DND-41 (cell line): ENCODE measurements at places on chromosomes 12 and 14.

- H3K27ac ChIP-seq: no peak overlapping the region
- no peaks in the 10 kb centered on the region for H3K27me3 ChIP-seq
- DNase-seq: no peak
- H3K36me3 ChIP-seq: no peaks in the 10 kb centered on the region
- H3K4me1 ChIP-seq: no peaks in the 10 kb centered on the region
- H3K4me3 ChIP-seq: no peak overlapping the region
Observed at GRCh38 chr12:30025317-30025716, 241.6 kb upstream of the TMTC1 start.

DNA sequence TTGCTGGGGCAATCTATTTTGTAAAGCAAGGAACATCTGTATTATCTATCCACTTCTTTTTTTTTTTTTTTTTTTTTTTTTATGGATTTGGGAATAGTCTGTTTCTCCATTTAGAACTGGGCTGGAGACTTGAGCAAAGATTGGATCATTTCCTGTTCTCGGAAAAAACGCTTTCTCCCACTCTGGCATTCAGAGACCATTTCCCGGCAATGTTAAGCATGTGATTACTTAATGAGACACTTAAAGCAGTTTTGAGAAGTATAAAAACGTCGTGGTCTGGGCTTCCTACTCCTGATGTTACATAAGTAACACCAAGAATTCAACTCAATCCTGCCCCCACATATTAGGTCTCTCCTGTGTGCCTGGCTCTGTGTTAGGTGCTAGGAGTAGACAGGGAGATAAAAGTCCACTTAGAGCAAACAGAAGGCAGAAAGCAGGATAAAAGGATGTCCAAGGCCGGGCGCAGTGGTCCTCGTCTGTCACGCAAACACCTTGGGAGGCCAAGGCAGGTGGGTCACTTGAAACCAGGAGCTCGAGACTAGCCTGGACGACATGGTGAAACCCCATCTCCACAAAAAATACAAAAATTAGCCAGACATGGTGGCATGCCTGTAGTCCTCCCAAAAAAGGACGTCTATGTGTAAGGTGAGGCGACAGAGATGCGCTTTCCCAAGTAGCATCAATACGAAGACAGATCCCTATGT, 152.1 kb upstream of the GSC start:
- DNase-seq: no peak
- no peaks in the 10 kb centered on the region for H3K27me3 ChIP-seq
- H3K36me3 ChIP-seq: no peaks in the 10 kb centered on the region
- H3K4me1 ChIP-seq: peaks cover 14% of the 10 kb centered on the region

DNA sequence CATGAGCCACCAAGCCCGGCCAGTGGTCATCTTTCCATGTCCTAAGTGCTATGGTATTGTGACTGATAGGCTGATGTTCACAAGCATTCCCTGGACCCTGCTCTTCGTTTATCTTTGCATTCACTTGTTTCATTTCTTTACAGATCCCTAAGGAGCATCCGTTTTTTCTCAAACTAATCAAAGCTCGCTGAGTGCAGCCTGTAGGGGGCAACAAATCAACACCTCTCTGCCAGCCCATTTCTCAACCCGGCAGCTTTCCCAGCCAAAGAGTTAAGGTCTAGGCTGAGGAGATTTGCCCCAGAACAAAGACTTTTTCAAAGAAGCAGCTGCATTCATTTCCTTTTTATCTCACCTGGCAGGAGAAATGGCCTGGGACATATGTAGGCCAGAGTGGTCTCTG, 12.1 kb downstream of the SIRT4 start:
- H3K27me3 ChIP-seq: no peaks in the 10 kb centered on the region
- no peaks in the 10 kb centered on the region for H3K36me3 ChIP-seq
- DNase-seq: no peak
- H3K4me1 ChIP-seq: peaks cover 15% of the 10 kb centered on the region
- H3K27ac ChIP-seq: no peak overlapping the region

GRCh38 chr12:96136725-96137378, 57.3 kb upstream of the ELK3 start:
- peaks cover 13% of the 10 kb centered on the region for H3K27me3 ChIP-seq
- no peak overlapping the region for H3K27ac ChIP-seq
- H3K4me1 ChIP-seq: no peaks in the 10 kb centered on the region
- DNase-seq: no peak

DNA sequence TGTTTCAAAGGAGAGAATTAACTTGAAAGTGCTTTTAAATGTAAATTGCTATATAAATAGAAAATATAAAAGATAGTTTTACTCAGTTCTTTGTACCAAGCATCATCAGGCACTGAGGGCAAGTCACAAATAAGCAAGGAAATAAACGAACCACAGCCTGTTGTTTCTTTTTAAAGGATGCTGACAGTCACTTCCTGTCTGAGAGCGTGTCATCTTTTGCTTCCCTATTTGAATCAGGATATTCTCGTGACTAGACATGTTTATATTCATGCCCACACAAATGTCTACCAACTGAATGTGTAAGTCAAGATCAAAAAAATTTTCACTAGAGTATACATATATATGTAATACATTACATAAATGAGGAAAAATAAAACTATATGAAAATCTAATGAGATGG, 31.4 kb upstream of the SLC2A13 start:
- H3K4me1 ChIP-seq: peaks cover 2% of the 10 kb centered on the region; the same call in 1 of the 2 replicates
- no peaks in the 10 kb centered on the region for H3K27me3 ChIP-seq
- H3K36me3 ChIP-seq: no peaks in the 10 kb centered on the region

DNA sequence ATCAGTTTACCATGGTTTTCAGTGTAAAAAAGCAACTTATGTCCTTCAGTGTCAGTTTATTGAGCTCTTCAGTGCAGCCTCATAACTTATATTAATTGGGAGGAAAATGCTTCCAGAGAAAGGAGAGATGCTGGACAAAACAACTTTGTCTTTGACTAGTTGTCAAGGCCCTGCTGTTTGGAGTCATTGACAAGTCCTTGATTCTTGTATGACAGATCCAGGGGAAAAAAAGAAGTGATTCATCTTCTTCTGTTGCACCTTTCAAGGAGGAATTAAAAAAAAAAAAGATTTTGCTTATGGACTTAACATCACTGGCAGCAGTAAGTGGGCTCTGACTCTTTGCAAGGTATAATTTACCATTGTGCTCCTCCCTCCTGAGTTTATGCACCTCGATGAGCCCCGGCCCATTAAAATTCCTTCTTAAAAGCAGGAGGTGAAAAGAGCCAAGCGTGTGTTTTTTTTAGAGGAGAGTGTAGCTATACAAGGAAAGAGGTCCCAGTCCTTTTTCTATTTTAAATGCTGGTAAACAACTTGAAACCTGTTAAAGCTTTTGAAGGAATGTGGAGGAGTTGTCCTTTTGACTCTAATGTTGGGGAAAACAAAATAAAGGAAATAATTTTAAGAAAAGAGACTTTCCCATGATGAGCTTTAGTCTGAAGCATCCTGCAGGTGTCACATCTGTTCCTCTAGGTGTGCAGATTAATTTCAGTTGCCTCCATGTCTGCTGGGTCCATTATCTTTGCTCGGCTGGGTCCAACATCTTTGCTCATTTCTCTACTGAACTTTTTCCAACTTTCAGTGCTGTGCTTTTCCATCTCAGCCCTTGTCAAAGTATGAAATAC, 431.6 kb downstream of the RAD51B start:
- no peaks in the 10 kb centered on the region for H3K4me1 ChIP-seq
- H3K27ac ChIP-seq: no peak overlapping the region

DNA sequence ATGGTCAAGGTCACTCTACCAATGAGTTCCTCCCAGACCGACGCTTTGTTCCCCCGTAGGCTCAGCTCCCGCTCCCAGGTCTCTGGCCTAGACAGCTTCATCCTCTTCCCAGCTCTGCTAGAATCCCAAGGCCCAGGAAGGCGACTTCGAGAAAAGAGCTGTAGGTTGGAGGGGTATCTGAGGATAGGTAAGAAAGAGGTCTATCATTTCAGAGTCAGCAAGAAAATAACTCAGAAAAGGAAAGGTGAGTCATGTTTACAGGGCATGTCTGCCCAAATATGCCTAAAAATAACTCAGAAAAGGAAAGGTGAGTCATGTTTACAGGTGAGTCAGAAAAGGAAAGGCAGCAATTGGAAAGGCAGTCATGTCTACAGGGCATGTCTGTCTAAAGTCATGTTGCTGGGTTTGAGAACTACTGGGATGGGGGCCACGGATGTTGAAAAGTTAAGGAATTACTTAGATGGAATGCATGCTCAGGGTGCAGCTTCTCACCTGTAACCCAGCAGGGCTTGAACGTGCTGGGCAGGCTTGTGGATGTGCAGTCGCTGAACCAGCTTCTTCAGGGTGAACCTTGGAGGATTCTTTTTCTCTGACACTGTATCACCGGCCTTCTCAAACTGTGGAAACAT, 12.2 kb downstream of the TEP1 start:
- no peak for DNase-seq
- no peaks in the 10 kb centered on the region for H3K27me3 ChIP-seq
- no peak overlapping the region for H3K4me3 ChIP-seq
- no peak overlapping the region for H3K27ac ChIP-seq
- H3K36me3 ChIP-seq: peaks cover 66% of the 10 kb centered on the region
- no peaks in the 10 kb centered on the region for H3K4me1 ChIP-seq

DNA sequence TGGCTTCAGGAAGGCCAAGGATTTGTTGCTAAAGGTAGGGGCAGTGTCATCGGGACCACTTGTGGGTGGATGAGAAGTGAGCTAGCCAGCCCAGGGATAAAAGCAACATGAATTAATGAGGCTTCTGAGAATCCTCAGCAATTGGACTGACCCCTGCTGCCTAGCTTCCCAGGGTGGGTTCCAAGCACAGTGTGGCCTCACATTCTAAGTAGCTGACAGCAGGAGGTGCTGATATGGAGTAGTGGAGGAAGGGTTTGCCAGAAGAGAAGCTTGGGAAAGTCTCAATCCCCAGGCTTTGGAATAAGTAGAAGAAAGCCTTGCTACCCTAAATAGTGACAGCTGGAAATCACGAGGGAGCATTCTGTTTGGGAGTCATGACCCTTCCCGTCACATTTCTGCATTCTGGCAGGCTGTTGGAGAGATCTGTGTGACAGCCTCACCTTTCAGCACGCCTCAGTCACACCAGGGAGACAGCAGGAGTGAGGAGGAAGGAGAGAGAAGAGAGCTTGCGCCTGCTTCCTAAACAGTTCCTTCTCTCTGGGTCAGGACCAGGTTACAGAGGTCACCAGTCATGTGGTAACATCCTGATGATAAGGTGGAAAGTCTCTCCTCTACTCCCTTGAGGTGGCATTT, 31.2 kb downstream of the DACT1 start:
- no peak for DNase-seq
- H3K36me3 ChIP-seq: no peaks in the 10 kb centered on the region
- H3K27ac ChIP-seq: no peak overlapping the region
- H3K27me3 ChIP-seq: peaks cover 24% of the 10 kb centered on the region
- H3K4me1 ChIP-seq: no peaks in the 10 kb centered on the region

DNA sequence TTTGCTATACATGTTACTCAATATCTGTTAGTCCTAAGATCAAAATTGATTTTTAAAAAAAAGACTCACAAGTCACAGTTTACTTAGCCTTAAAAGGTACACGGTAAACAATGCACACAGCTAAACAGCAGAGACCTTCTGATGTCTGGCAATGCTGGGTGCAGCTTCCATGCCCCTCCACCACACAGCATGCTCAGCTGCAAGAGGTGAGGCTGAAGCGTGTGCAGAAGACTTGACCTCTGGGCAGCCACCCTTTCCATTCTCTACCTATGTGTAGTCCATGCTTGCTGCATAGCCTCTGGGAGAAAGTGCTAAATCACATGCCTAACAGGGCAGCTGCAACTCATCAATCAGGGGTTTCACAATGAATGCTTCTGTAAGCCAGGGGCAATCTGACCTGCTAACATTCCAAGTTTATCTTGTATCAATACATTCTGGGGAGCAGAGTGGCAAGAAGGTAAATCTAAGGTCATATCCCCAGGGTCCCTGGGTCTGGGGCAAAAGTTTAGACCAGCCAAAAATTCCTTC, 44.5 kb upstream of the AMN1 start:
- H3K36me3 ChIP-seq: no peaks in the 10 kb centered on the region

- no peaks in the 10 kb centered on the region for H3K36me3 ChIP-seq
- no peak overlapping the region for H3K27ac ChIP-seq
- DNase-seq: no peak
- peaks cover 4% of the 10 kb centered on the region; the same call in 1 of the 2 replicates for H3K4me1 ChIP-seq
- H3K4me3 ChIP-seq: no peak overlapping the region
- H3K27me3 ChIP-seq: no peaks in the 10 kb centered on the region
Observed at GRCh38 chr12:104411826-104412641, 44.7 kb upstream of the CHST11 start.

DNA sequence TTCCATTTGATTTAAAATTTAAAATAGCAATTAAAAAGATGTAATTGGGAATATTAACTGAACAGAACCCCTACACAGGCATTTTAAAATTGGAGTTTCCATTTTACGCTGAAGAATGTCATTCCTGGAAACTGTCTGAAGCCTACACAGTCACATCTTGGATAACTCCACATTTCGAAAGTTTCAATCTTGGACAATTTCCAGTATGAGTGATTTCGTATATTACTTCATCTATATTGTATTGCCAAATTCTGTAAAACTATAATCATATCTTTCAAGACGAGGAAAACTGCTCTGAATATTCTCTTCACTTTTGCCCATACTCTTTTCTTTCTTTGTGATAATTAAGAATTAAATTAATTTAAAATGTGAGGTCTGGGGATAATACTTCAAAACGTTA, 194.2 kb upstream of the ABCD2 start:
- no peaks in the 10 kb centered on the region for H3K27me3 ChIP-seq
- no peak overlapping the region for H3K27ac ChIP-seq
- DNase-seq: no peak
- H3K36me3 ChIP-seq: no peaks in the 10 kb centered on the region

- H3K27me3 ChIP-seq: no peaks in the 10 kb centered on the region
- no peaks in the 10 kb centered on the region for H3K4me1 ChIP-seq
- no peak for DNase-seq
- no peak overlapping the region for H3K27ac ChIP-seq
- no peak overlapping the region for H3K4me3 ChIP-seq
Observed at GRCh38 chr14:68027276-68027675, 207.7 kb downstream of the RAD51B start.

DNA sequence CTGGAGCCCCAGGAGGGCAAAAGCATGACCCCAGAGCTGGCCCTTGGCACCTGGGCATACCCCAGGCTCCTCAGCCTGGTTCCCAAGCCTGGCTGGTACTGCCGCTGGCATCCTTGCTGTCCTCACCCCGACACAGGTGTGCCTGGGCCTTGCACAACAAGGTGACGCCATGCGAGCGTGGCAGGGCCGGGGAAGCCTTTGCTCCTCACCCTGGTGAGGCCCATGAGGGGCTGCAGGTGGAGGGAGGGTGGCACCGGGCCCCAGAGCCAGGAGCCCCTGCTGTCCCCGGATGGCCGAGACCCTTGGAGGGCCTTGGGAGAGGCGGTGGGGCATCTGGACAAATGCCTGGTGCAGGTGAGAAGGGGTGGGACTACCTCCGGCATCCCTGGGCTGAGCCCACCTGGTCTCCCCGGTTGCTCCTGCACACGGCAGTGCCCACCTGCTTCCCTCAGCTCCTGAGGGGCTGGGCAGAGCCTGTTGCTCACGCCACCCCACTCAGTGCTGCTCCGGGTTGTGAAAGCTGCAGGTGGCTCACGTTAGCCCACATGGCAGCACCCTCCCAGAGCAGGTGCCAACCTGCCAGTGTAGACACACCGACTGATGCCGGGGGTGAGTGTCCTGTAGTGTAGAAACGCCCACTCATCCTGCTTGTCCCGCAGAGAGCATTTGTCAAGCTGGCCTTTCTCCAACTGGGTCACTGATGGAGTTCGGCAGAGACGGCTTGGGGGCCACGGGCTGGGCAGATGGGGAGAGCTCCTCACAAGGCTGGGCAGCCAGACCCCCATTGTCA, 24.6 kb upstream of the KIF26A start:
- no peaks in the 10 kb centered on the region for H3K4me1 ChIP-seq
- no peak overlapping the region for H3K4me3 ChIP-seq
- DNase-seq: no peak
- H3K36me3 ChIP-seq: no peaks in the 10 kb centered on the region
